Anterior cingulate cortex (tissue), 58 donors: ENCODE measurements at places on chromosomes 4 and X.

- DNase-seq, result no peak
Observed at GRCh38 chr4:139171876-139172691, 4.9 kb downstream of the ELF2 start.

- DNase-seq, result no peak
Observed at GRCh38 chr4:129233691-129234090, 137.7 kb downstream of the C4orf33 start.

GRCh38 chr4:179750374-179750773 is 2308.1 kb upstream of the AGA start:
- DNase-seq, result no peak

GRCh38 chr4:145866991-145867390 is 71.6 kb downstream of the ZNF827 start:
- DNase-seq, result no peak

DNA sequence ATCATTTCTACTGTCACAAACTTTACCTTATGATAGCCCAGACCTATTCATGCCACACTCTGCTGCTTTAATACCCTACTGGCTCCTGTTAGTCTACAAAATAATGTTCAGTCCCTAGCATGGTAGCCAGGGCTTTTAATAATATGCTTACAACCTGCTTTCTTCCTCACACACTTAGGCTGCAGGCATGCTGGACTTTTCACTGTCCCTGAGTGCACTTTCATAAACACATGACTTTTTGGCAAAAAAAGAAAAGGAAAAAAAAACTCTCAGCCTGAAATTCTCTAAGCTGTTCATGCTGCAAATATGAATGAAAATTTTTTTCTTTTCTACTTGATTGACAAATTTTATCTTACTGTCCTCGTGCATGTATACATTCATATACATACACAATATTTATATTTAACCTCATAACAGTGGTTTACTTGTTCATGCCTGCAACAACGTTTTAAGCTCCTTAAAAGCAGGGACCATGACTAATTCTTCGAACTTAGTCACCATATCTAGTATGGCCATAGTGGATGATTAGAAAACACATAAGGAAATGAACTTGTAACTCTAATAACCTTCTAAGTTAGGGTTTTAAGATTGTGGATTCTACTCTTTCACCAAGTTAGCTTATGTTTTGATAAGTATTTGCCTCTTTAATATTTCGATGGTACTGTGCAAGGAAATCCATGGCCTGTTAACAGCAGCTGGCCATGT is 229.5 kb downstream of the SPCS3 start:
- DNase-seq, result no peak

GRCh38 chr4:151561551-151562256 is 152.7 kb downstream of the FHIP1A start:
- DNase-seq, result no peak

- DNase-seq, result no peak
Observed at GRCh38 chr4:112516066-112516470, at the start of gene NEUROG2. NEUROG2 (minus strand) TSS chr4:112516180; CDS start chr4:112515475, 705 bp downstream.

DNA sequence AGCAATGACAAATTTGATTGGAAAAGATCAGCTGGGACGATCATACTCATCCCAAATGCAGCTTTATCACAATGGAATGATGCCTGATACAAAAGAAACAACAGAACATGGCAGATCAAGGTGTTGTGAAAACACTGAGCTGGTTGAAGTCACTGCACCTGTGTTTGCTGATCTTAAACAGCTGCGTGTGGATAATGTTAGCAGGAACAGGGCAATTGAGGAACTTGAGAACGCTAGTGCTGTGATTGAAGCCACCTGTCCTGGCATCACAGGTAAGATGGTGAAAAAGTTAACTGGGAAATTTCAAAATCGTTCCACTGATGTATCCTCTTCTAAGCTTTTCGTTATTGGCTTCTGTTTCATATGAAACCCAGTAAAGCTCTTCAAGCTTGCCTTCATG is 27.4 kb upstream of the SOD3 start:
- no peak for DNase-seq

DNA sequence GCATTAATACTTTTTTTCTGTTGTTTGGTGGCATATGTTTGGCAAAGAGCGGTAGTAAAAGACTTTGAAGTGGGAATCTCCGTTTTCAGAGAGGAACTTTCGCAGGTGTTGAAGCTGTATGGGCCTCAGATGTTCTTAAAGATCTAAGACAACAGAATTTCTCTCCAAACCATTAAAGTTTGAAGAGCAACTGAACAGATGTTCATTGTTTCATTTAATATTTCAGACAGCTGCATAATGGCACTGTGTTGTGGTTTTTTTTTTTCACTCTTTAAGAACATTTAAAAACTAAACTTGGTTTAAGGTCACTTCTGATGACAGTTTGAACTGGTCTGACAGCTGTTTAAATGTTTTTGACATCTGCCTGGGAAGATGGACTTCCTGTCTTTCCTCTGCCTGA is 882.7 kb upstream of the PCDH10 start:
- DNase-seq, result no peak

DNA sequence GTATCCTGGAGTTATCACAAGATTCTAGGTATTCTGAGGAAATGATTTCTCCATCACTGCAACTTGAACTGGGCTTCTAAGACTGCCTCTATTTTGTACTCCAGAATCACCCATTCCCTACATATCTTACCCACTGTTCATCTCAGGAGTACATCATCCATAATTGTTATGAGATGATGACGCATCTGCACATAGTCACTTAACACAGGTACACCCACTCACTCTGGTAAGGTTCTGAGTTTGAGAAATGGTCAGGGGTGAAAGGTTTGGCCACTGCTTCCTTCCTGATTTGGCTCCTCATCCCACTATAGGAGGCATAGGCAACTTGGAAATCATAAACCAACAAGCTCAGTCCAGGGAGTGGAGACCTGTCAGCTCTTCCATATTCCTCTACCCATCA is 143.9 kb downstream of the GLRA2 start:
- DNase-seq, result no peak

DNA sequence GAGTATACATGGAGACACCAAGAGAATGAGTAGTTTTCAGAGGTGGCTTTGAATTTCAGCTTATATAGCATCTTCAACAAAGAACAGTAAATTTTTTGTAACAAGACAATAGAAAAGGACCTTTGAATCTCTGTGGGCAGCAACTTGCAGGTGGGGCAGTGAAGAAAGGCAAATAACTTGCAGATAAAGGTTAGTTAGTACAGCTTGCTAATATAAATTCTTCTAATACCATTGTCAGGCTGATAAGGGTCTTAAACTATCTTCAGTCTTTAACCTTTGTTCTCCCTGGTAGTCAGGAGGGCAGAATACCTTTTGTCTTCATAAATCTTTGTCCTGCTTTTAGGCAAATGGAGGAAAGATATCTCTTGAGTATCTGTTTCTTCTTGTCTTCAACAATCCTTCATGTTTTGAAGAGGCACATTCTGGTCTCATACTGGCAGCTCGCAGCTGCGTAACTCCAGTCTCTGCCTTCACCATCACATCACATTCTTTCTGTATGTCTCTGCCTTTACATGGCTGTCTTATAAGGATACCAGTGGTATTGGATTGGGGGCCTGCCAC is 16.0 kb downstream of the ANXA3 start:
- DNase-seq, result no peak

GRCh38 chr4:95545546-95545945 is 3.2 kb downstream of the UNC5C start:
- no peak for DNase-seq

- no peak for DNase-seq
Observed at GRCh38 chr4:142656178-142656577, 189.9 kb downstream of the INPP4B start.

- DNase-seq, result no peak
Observed at GRCh38 chr4:66032571-66032970, 362.3 kb upstream of the EPHA5 start.

DNA sequence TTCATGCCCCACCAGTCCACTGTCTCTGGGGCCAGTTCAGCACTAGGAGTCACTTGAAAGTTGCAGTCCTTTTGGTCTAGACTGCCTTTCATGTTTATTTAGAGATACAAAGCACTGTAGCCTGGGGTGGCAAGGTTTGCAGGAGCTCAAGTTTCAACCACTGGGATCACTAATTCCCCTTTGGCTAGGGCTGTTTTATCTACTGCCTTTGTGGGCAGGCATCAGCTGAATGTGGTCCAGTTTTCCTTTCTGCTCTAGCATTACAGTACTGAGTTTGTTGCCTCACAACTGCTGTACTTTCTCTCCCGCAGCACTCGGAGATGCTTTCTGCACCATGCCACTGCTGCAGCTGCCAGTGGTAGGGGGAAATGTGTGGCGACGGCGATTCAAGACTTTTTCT is 222.3 kb upstream of the HDX start:
- no peak for DNase-seq

DNA sequence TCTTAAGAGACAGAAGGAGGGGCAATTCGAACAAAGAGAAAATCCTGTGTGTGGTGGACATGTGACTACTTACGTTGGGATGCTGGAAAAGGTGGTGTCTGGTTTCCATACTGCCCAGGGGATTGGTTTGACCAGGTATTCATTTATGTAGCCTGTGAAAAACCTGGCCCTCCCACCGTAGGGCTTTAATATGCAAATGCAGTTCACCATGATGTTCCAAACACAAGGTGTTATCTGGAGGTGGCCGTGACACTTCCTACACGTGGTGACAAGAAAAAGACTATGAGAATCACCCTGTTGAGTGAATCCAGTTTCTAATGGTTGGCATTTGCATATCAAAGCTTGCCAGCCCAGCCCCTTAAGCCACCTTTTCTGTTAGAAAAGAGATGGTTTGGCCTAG is 27.9 kb downstream of the UGT2B4 start:
- no peak for DNase-seq

- DNase-seq, result no peak
Observed at GRCh38 chrX:112614640-112615039, 65.1 kb downstream of the LHFPL1 start.

- DNase-seq, result no peak
Observed at GRCh38 chr4:44927399-44928380, 201.3 kb upstream of the GNPDA2 start.

GRCh38 chr4:97978791-97979488 is 164.3 kb downstream of the STPG2 start:
- no peak for DNase-seq

DNA sequence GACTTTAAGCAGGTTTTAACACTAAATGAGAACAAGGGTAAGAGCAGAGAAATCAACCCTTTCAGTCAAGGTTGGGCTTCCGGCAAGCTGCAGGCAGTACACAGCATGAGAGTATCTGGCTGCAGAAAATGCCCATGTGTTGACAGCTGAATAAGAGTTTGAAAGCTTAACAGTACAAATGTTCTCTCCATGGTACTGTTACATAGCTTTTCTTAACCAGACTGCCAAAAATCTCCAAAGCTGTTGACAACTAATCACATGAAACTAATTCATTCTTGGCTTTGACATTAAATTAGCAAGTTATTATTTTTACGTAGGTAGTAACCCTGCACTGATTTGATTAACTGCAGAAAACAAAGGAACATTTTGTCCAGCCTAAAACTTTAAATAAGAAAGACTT is 153.5 kb downstream of the SLC10A7 start:
- no peak for DNase-seq

- no peak for DNase-seq
Observed at GRCh38 chr4:25654031-25654970, 1.4 kb upstream of the SLC34A2 start.

DNA sequence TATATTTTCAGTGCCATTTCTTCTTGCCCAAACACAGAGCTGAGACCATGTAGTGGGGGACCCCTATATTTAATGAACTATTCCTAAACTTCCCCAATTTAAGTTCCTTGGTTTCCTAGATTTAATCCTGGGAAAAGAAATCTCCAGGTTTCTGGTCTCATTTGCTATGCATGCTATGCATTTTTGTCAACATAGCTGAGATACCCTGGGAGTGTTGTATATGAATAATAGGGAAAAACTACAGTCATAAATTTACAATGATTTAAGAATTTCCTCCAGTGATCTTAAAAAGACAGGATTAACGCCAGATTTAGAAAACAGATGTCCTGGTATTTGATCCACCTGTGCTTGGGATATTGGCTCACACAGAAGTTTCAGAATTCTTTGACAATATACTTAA is 136.8 kb upstream of the RAPGEF2 start:
- no peak for DNase-seq

DNA sequence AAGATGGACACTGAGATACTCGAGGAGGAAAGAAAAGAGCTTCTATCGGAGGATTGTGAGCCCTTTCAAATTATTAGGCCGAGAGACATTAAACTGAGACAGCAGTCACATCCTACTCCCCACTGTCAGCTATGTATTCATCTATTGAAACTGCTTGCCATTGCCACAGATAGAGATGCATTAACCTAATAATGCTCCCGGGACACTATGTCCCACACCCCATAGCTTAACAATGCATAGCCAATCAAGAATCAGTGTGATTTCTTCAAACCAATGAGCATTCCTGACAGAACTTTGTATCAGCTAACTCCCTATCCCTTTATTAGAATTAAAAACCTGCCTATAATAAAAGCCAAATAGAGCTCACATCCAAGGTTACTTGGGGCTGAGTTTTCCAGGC is 118.1 kb upstream of the NEIL3 start:
- no peak for DNase-seq

GRCh38 chr4:67152976-67153375 is 392.3 kb downstream of the CENPC start:
- no peak for DNase-seq
